AG09309 (cell line): ENCODE measurements at places on chromosomes 13 and 19.
A peak's percentile ranks its signal among the peaks of the same experiment; 100 is the strongest.

DNA sequence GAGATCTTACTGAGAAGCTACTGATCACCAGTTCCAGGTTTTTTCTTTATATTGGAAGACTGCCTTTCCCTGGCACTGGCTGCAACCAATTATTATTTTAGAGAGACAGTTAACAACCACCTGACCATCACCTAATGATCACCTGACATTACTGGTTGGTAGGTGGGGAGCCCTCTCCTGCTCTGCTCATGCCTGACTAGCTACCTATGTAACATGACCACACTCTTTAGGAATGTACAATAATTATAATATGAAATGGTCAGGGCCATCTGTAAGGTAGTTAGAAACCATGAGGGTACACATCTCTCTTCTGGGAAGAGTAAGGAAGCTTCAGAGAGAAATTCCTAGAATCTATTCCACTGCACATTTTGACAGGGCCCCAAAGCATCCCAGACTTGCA lies 59.0 kb upstream of the SCEL start:
- no peak for DNase-seq

- DNase-seq, result no peak
These were observed 8.1 kb downstream of the CARS2 start for GRCh38 chr13:110697842-110698241.

DNA sequence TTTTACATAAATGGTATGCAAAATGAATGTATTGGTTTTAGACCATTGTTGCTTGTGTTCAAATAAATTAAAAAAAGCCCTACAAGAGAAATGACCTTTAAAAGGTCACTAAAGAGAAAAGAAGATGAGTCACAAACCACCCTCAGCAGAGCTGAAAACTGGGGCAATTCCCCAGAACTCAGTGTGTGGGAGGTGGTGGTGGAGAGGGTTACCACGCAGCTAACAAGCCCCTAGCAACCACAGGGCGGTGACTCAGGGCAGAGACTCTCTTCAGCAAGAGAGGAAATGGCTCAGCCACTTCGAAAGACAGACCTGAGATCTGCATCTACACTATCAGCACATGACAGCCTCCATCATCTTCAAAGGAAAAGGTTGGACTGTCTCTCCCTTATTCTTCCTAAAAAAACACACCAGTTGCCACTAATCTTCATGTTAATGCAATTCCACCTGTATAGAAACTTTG lies 29.4 kb upstream of the NDFIP2 start:
- DNase-seq, result peak; percentile 76

DNA sequence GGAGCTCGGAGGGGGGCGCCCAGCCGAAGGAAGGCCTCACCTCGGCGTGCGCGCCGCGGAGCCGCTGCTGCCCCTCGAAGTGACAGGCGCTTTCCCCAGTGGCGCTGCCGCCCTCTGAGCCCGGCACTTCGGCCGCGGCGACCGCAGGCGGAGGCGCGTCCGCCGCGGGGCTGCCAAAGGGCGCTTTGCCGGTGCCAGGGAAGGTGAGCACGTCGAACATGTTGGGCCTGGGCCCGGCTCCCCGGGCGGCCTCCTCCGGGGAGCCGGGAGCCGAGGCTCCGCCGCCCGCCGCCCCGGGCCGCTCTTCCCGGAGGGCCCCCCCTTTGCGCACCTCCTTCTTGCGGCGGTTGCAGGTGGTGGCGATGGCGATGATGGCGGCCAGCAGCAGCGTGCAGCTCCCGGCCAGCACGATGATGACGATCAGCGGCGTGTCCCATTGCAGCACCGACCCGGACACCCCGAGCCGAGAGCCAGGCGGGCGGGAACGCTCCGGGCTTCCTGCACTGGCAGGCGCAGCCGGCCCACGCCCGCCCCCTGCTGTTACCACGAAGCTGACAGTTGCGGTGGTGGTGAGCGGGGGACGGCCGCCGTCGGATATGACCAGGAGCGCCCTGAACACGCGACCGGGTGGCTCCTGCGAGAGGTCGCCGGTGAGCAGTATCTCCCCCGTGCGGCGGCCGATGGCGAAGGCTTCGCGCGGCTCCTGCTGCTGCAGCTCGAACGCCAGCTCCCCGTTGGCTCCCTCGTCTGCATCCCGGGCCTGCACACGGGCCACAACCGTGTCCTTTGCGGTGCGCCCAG lies 2.5 kb downstream of the PCDH8 start:
- no peak for DNase-seq

DNA sequence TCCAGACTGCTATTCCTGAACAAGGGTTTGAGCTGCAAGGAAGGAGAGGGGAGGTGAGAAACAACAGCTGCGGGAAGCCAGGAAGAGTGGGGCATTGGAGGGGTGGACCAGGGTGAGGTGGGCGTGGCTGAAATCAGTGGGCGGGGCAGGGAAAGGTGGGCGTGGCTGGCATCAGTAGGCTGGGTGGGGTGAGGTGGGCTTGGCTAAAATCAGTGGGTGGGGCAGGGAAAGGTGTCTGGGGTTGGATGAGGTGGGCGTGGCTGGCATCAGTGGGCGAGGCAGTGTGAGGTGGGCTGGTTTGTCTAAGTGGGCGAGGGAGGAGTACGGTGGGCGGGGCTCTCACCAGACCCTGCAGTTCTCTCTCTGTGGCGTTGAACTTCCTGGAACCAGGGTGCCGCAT lies 87.6 kb downstream of the MUC16 start:
- no peak for DNase-seq

GRCh38 chr13:44312834-44313551 lies 60.6 kb upstream of the SERP2 start:
- DNase-seq, result peak; percentile 83

- DNase-seq, result no peak
These were observed 358.0 kb downstream of the FGF9 start for GRCh38 chr13:22028831-22029230.

DNA sequence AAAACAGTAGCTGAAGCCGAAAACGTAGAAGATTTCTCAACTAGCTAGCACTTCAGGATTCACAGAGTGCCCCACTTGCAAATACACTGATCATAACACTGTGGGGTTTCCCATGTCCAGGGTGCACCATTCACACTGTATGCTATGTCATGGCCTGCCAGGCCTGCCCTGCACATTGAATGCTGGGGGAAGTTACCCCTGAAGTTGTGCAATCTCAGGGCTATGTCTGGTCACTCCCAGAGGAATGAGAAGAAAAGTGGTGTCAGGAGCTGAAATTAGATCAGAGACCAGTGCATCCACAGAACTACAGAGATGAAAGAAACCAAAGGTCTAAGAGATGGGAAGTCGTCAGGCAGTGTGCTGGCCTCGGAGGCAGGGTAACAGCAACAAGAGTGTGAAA lies 196.8 kb downstream of the RAP2A start:
- no peak for DNase-seq

DNA sequence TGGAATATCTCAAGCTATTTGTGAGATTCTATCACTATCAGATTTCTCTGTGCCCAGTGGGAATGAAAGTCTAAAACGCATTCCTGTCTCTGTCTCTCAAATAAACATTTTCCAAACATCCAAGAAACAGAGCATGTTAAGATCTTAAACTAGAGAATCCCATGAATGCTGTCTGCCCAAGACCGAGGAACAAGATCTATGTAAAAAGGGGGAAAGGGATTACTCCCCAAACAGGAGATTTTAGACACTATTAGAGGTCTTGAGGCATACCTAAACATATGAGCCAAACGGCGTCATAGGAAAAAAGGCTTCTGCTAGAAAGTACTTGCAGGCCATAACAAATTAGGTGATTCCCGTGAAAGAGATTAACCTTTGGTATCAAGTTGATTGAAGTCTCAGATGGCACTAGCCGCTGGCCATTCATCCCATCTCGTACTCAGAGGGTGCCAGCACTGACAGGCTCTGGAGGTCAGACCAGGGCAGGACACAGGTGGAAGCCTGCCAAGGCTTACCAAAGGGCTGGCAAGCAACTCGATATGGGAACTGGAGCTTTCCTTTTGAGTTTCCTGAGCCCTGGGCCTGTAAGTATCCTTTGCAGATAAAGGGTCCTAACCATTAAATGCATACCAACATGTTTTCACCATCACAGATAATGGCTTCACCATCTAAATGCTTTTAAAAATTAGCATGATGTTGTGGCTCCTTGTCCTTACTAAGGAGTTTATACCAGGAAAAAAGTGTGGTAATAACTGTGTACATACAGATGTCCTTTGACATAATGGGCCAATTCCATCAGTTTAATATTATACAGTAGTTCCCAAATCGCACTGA lies 225.2 kb downstream of the FOXO1 start:
- no peak for DNase-seq

- no peak for DNase-seq
These were observed 11.8 kb upstream of the RCBTB1 start for GRCh38 chr13:49597043-49597641.

- DNase-seq, result no peak
These were observed 11.8 kb upstream of the HMGB1 start for GRCh38 chr13:30477346-30478195.
